ENCODE measurements at places on chromosomes 2 and 18.

- DNase-seq, result peak; percentile 43
Observed at GRCh38 chr2:113370478-113371091, 66.9 kb upstream of the ZNG1B start.

DNA sequence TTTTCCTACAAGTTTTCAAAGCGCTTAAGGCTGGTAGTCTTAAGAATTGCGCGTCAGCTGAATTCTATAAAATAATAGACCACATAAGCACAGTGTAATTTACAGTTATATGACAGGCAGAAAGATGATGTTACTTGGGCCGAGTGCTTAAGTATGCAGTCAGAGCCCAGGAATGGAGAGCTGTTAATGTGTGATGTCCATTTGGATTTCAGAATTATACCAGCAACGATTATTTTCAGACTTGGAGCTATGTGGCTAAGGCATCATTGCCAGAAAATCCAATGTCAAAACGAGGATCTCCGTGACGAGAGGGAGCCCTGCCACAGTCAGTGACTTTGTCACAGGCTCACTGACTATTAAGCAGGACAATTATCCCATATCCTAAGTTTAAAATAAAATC, 3.4 kb downstream of the KLF7 start:
- DNase-seq, result no peak

- DNase-seq, result no peak
Observed at GRCh38 chr18:41449612-41450011, 505.4 kb upstream of the PIK3C3 start.

GRCh38 chr2:196391149-196391479, 219.7 kb upstream of the STK17B start:
- no peak for DNase-seq

- DNase-seq, result no peak
Observed at GRCh38 chr2:69890881-69891280, 2.9 kb upstream of the SNRNP27 start.

DNA sequence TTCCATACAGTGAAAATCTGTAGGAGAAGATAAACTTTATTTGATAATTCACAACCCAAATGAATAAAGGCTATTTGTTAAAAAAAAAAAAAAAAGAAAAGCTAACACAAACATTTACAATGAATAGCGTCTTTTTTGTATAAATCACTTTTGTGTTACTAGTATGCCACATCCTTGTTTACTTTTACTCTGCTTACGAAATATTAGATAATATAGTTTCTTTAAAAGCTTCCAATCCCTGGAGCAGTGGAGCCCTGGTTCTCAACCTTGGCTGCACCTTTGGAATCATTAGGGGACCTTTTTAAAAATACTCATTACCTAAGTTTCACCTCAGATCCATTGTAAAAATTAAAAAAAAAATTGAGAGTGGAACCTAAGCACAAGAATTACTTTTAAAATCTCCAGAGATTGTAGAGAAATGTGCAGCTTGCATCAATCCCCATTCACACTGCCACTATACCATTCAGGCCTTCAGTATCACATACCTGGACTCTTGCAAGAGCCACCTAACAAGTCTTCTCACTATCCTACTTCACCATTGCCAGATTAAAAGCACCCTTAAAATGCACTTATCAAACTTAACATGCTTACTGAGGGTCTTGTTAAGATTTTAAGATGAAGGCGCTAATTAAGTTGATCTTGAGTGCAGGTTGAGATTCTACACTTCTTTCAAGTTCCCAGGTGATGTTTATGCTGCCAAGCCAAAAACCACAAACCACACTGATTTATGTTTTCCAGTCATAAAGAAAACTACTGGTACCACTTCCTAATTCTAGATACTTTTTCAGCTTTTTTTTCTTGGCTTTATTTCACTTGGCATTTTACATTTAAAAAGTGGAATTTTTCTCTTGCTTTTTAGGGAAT, 59.7 kb upstream of the ZC3H15 start:
- DNase-seq, result no peak

- no peak for DNase-seq
Observed at GRCh38 chr2:41965173-41965908, 82.5 kb upstream of the PKDCC start.

- DNase-seq, result no peak
Observed at GRCh38 chr2:73294239-73294638, 891 bp upstream of the EGR4 start.

GRCh38 chr2:43758739-43759138, 15.1 kb upstream of the DYNC2LI1 start:
- no peak for DNase-seq

DNA sequence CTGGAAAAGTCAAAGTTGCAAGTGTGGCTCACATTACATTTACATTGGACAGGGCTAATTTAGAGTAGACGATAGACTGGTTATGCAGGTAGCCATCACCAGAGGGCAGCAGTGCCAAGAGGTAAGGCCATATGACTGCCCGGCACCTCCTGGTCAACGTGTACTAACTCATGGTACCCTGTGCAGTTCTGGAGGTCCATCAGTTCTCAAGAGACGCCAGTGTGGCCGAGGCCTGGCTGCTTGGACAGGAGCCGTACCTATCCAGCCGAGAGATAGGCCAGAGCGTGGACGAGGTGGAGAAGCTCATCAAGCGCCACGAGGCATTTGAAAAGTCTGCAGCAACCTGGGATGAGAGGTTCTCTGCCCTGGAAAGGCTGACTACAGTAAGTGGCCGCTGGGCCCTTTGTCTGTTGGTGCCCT, 65.8 kb upstream of the EML6 start:
- DNase-seq, result no peak

DNA sequence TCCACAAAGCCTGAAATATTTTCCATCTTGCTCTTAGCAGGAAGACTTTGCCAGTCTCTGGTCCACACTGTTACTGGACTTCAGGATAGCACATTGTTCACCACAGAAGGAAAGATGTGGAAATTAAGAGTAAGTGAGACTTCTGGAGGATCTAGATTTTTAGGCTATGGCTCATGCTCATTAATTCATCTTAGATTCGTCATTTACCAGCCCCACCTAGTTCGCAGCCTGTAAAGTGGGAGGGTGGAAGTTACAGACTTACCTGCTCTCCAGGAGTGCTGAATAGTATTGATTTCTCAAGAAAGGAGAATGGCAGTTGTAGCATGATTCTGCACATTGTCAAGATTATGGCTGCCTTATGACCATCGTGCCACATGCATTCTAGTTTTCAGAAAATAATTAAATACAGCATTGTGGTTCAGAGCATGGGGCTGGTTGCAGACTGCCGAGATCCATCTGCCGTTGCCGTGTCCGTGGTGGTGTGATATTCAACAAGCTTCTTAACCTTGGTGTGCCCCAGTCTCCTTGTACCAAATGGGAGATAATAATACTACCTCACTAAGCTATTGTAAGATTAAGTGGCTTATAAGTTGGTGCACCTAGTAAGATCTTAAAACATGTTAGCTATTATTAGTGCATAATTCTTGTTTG, 56.8 kb downstream of the RNF144A start:
- no peak for DNase-seq

GRCh38 chr2:113851640-113852039, 38.2 kb upstream of the ACTR3 start:
- DNase-seq, result no peak

- no peak for DNase-seq
Observed at GRCh38 chr18:55688030-55688429, 100.0 kb upstream of the TCF4 start.

DNA sequence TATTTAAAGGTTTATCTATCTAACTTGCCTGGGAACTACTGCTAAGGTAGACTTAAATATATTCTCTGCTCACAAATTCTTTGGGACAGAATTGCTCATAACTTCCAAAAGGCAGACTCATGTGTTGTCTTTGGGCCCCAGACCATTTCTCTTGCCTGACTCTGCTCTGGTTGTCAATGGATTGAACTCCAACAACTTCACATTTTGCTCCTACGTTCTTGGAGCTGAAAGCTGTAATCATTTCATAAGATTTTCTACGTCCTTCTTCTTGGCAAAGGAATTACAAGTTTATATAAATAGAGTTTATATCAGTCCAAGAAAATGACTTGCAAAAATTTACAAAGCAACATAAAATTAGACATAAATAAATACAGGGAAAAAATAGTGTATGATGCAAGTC, 32.9 kb upstream of the PPM1B start:
- DNase-seq, result no peak

DNA sequence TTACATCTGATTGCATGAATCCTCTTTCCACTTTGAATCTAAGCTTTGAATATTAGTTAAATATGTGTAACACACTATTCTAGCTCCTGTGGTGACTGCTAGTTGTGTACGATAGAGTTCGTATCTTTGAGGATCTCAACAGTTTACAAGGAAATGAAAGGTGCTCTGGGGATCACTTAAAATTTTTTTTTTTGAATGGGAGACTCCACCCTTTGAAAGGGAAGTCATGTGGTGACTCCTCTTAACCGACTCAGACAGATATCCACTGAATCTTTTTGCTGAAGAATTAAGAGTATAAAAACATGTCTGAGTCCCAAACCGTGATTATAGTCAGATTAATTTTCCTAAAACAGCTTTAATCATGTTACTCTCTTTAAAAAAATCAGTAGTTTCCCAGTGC, 4.0 kb downstream of the CLIP4 start:
- no peak for DNase-seq

GRCh38 chr2:112812318-112813267, 24.0 kb downstream of the IL1B start:
- DNase-seq, result no peak

GRCh38 chr2:112074506-112074905, 19.4 kb downstream of the TMEM87B start:
- no peak for DNase-seq

DNA sequence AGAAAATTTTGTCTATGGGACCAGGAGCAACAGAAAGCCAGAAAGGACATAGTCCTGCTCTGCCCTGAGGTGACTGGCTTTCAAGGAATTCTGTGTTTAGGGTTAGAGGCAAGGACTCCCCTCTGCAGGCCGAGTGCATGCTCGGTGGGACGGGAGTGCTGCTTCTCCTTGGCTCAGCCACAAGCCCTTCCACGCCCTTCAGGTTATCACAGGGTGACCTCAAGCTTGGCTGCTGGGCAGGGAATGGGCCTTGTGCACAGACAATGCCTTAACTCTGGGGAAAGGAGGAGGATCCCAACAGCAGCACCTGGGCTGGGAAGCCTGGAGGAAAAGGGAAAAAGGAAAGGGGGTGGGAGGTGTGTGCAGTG, 32.8 kb downstream of the FAM178B start:
- DNase-seq, result no peak

DNA sequence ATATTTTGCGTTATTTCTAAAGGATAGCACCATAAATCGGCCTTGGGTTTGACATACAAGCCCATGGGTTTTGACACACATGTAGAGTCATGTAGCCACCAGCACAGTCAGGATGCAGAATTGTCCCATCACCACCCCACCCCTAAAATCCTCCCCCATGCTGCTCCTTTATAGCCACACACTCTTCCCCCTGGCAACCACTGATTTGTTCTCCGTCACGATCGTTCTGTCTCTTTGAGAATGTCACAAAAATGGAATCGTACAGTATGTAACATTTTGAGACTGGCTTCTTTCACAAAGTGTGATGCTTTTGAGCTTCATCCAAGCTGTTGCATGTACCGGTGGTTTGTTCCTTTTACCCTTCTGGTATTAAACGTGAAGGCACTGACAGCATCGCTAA, 39.1 kb downstream of the CRACDL start:
- no peak for DNase-seq

- no peak for DNase-seq
Observed at GRCh38 chr18:54720620-54721019, 107.7 kb upstream of the RAB27B start.

DNA sequence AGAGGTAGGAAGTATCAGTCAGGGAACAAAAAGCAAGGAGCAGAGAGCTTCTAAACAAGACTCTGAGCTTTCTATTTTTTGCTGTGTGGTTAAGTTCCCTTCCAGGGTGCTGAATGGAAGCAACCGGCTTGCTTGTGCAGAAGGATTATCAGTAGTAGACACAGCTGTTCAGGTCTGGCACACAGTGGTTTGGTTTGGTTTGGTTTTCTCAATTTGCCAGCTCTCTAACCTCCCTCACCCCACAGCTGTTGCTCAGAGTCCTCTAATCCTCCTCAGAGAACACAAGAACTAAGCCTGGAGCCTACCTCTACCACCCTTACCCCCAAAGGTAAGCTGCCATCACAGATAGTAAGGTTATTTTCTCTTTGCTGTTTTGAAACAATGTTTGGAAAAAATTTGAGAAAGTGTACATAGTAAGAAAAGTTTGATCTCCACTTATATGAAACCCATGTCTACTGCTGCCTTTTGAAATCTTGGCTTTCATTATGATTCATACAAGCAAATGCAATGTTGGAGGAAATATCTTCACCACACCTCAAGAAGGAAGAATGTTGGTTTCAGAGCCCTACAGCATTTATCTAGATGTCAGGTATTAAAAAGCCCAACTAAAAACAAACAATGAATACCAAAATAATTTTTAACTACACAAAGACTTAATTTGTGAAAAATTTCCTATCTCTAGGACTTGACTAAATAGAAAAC, 255.3 kb downstream of the NR4A2 start:
- DNase-seq, result no peak

DNA sequence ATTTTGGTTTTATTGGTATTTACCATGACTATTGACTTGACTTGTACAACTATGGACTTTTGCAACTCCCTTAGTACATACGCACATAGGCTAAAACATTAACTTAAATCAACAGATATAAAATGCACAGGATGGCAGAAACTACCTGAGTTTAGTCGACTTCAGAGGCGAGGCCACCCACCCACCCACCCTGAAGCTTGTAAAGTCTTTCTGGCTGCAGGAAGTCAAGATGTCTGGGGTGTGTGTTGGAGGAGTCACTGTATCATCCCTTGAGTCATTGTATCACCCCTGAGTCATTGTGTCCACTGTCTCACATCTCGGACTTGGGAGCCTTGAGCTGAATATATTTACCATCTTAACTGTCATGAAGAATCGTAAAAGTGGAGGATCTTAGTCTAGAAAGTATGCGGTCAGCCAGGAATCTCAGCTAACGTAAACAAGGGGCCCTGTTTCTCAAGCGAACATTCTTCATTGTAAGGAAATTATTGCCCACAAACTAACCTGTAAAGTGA, 140.0 kb upstream of the ST6GAL2 start:
- no peak for DNase-seq

GRCh38 chr2:208266553-208266893, 468 bp downstream of the PIKFYVE start:
- DNase-seq, result no peak

GRCh38 chr2:99373144-99373543, 36.0 kb downstream of the EIF5B start:
- no peak for DNase-seq
